CD4-positive, alpha-beta T cell treated with Interleukin-6 at 100 ng/mL for 8 hours (primary cell): ENCODE measurements at places on chromosomes 7 and 10.

- DNase-seq = no peak
Measured at GRCh38 chr10:29535778-29536453, 98.9 kb downstream of the SVIL start.

GRCh38 chr10:75297021-75297599 is 61.4 kb upstream of the COMTD1 start:
- no peak for DNase-seq

DNA sequence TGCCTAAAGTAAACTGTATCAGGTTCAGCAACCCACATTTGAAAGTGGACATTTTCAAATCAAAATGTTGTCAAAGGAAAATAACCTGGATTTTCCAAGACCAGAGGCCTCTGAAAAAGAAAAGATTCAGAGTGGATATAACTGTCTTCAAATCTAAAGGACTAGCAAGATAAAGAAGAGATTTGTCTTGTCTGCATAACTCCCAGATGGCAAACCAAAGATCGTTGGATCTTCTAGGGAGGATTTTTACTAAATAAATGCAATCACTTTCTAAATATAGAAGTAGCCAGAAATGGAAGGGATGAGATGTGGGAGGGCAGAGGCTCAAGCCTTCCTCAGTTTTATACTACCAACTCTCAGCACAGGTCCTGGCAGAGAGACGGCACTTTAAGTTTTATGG is 39.0 kb downstream of the CABCOCO1 start:
- DNase-seq = no peak

DNA sequence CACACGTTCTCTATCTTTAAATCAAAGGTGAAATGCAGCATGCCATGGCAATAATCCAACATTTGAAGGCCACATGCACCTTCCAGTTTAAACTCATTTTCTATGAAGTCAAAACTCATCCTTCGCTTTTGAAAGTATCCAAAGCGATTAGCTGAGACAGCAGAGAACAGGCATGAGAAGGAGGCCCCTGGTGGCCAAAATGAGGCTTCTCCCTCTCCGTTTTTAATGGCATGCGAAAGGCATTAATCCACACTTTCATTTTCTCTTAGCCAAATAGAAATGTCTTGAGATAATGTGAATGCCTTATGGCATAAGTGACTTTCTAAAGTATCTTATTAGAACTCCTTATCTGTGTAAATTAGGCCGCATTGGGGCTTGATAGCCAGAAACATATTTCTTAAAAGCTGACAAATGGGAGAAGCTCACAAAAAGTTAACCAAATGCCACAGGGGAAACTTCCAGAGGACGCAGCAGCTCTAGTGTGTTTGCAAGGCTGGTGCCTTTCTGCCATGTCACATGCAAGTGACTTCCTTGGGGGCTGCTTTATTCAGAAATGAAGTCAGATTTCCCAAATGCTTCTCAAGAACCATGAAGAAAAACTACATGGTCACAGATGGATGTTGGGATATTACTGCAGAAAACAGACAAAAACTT is 1189.6 kb downstream of the SORCS1 start:
- DNase-seq = no peak

GRCh38 chr7:76411626-76412025 is 2.1 kb upstream of the SSC4D start:
- no peak for DNase-seq

DNA sequence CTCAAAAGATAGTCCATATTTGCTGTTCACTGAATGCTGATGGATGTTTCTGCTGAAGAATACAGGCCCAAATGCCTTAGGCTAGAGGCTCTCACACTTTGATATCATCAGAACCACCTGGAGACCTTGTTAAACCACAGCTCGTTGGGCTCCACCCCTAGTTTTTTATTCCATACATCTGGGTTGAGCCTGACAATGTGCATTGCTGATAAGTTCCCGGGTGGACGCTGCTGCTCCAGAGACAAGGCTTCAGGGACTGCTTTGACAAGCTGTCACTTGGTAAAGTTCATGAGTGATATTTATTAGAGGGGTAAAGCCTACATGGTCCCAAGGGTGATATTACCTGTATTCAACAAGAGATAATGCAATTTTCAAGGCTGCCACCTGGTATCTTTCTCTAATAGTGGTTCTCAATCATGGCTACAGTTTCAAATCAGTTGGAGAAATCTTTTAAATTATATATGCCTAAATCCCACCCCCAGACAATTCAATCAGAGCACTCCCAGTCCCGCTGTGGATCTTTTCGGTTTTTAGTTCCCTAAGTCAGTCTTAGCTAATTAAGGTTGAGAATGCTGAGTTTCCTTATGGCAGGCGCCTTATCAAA is 107.1 kb upstream of the GSDME start:
- no peak for DNase-seq

DNA sequence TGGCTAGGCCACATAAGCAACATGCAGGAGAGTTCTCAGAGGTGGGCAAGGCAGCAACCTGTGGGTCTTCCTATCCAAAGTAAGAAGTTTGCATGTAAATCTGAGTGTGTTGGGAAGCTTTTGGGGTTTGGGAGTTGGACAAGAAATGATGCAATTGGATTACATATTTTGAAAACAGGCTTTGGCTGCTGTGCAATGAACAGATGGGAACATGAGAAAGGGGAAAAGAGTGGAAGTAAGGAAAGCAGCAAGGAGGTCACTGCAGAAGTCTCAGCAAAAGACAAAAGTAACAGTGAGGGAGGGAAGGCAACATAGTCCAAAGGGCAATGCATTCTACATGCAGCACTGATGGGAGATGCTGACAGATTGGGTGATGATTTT is 61.1 kb upstream of the C10orf90 start:
- no peak for DNase-seq

DNA sequence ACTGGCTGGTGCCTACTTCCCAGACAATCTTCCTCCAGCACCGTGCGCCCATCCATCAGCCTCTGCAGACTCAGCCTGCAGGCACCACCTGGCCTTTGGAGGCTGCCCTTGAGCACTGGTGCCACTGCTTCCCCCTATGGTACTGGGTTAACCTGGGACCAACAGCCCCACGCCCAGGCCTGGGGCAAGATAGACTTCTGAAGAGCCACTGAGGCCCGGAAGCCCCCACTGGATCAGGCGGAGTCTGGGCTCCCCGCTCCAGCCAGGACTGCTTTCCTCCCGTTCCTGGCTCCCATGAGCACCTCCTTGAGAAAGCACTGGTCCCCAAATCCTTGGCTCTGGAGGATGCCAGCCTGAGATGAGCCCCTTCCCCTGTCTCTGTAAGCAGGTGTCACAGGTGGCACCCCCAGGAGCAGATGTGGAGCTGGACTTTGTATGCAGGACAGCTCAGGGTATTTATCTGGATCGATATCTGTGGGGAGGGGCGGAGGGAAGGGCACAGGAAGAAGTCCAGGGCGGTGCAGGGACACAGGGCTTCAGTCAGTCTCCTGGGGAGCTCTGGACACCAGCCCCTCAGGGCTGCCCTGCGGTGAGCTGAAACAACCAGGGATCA is 206.5 kb upstream of the PPP2R2D start:
- DNase-seq = no peak

DNA sequence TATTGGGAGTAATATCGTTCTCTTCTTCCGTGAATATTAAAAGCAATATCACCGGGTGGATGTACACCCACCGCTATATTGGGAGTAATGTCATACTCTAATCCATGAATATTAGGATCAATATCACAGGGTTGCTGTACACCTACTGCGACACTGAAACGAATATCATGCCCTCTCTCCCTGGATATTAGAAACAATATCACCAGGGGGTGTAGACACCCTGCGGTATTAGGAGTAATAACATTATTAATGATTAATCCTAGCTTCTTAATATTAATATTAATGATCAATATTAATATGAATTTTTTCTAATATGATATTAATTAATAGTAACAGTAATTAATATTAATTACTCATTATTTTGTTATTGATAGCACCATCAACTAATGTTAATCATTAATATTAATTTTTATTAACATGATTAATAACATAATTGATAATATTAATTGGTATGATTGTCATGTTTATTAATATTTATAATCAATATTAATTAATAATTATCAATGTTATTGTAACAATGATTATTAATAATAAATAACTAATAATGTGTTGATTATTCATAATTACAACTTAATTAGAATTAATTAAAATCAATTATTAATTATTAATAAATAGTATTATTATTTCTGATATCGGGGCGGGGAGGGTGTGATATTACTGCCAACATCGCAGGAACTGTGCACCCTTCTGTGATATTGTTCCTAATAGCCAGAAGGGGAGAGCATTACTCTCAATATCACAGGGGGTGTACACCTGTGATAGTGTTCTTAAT is 121.3 kb upstream of the C1GALT1 start:
- no peak for DNase-seq

DNA sequence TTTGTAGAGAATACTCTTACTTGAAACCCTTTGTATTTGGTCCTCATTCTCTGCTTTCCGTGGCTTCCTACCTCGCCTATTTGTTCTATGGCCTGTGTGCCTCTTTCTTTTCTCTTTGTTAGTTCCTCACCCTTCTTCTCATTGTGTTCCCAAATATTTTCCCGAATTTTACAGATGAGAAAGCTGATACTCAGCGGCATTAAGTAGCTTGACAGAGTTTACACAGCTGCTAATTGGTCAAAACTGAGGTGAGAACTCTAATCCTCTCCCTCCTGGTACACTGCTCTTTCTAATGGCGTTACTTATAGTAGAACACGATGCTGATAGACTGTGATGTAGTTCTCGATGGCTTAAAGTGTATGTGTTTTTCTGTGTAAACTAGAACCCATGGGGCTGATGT is 80.7 kb upstream of the HDAC9 start:
- DNase-seq = no peak

DNA sequence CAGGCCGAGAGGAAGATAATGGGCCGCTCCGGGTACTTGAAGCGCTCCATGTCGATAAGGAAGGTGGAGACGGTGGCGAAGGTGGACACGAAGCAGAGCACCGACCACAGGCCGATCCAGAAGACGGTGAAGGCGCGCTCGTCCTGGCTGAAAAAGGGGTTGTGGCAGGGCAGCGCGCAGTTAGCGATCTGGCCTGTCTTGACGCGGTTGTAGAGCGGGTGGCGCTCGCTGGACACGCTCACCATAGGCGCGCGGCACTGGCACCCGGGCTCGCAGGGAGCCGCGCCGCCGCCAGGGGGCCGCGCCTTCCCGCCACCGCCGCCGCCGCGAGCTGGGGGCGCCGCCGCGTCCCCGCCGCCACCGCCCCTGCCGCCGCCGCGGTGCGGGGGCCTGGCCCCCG is 1.6 kb downstream of the FZD8 start:
- peak; percentile 6 for DNase-seq

DNA sequence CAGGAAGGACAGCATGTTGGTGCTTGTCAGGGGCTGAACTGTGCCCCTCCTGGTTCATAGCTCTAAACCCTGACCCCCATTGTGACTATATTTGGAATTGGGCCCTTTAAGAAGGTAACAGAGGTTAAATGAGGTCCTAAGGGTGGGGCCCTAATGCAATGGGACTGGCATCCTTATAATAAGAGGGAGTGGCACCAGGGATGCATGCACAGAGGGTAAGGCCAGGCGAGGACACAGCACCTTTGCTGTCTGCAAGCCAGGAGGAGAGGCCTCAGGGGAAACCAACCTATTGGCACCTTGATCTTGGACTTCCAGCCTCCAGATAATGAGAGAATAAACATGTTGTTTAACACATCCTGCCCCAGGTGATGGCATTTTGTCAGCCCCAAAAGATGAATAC is 61.3 kb upstream of the EBF3 start:
- no peak for DNase-seq

- DNase-seq = no peak
Measured at GRCh38 chr10:127926455-127926854, 19.6 kb downstream of the PTPRE start.

- no peak for DNase-seq
Measured at GRCh38 chr7:3956949-3957348, 655.9 kb downstream of the SDK1 start.

DNA sequence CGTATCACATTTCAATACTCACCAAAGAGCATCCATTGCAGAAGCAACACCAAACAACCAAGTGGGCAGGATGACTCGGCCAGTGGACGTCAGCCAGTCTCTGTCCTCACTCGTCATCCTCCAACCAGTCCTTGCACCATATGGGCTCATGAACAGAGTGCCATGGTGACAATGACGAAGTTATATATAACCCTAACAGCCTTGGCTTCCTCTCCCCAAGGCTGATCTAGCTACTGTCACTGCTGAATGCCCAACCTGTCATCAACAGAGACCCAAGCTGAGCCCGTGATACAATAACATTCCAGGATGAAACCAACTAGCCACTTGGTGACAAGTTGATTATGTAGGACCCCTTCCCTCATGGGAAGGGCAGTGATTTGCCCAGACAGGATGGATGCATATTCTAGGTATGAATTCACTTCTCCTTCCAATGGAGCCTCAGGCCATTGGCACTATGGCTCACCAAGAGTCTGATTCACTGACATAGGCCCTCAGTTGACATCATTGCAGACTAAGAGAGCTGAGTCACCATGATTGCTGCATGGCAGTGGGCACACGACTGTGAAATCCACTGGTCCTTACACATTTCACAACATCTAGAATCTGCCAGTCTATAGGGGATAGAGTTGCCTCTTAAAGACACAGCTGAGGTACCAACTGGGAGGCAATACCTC is 26.3 kb upstream of the PPIF start:
- DNase-seq = no peak

GRCh38 chr7:5218564-5219360 is 28.7 kb downstream of the WIPI2 start:
- no peak for DNase-seq

GRCh38 chr10:129935867-129936152 is 28.3 kb downstream of the EBF3 start:
- no peak for DNase-seq

GRCh38 chr10:6920072-6921019 is 340.3 kb upstream of the PRKCQ start:
- peak; percentile 76 for DNase-seq

DNA sequence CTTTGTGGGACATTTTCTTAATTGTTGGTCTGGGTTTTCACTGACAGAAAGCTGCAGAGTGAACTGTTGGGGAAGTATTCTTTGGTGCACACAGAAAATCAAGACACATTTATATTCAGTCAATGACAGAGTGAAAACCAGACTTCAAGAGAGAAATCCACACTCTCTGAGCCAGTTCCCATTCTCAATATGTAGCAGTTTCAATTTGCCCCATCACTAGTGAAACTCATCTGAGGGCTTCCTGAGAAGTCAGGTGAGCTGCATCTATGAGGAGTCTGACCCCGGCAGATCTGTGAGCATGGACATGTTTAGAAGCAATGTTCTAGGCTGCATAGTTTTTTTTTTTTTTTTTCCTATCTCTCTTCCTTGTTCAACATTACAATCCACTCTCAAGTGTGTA is 163.7 kb upstream of the AHR start:
- no peak for DNase-seq

GRCh38 chr7:41777894-41778596 is 75.2 kb upstream of the INHBA start:
- DNase-seq = no peak

DNA sequence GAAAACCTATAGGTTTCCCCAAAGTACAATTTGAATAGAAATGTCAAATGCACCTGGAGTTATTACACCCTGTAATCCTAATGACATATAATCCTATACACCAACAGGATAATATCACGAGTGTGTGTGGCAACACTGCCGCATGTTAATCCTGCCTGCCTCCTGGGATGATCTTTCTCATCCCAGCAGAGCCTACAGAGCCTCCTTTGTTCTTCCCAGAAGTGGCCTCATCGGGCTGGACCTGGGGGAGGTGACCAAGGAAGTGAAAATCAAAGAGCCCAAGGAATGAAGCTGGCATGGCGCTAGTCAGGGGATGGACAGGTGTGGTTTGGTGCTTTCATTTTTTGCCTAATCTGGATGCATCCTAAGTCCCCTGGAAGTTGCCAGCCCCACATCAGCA is 29.5 kb upstream of the LEP start:
- DNase-seq = no peak
